Stimulated activated CD4-positive, alpha-beta T cell treated with anti-CD3 and anti-CD28 coated beads, Interleukin-15, amount 100 ng/mL, for 1 hour (primary cell): ENCODE measurements at places on chromosomes 7 and 10.
A peak's percentile ranks its signal among the peaks of the same experiment; 100 is the strongest.

- no peak for DNase-seq
Measured at GRCh38 chr10:16141499-16141898, 281.2 kb upstream of the MINDY3 start.

GRCh38 chr10:133253361-133253955 lies 15.8 kb downstream of the VENTX start:
- no peak for DNase-seq

- DNase-seq = no peak
Measured at GRCh38 chr10:71232089-71232998, 20.0 kb downstream of the UNC5B start.

DNA sequence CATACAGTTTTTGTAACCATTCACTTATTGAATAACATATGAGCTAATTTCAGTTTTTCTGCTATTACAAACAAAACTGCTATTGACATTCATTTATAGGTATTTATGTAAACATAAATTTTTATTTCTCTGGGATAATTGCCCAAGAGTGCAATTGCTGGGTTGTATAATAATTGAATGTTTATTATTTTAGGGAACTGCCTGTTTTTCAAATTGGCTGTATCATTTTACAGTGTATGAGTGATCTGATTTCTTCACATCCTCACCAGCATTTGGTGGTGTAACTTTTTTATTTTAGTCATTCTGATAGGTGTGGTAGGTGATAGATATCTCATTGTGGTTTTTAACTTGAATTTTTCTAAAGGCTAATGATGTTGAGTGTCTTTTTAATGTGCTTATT lies 26.4 kb downstream of the KIF11 start:
- no peak for DNase-seq

- no peak for DNase-seq
Measured at GRCh38 chr7:4861227-4861626, 603 bp downstream of the PAPOLB start.

DNA sequence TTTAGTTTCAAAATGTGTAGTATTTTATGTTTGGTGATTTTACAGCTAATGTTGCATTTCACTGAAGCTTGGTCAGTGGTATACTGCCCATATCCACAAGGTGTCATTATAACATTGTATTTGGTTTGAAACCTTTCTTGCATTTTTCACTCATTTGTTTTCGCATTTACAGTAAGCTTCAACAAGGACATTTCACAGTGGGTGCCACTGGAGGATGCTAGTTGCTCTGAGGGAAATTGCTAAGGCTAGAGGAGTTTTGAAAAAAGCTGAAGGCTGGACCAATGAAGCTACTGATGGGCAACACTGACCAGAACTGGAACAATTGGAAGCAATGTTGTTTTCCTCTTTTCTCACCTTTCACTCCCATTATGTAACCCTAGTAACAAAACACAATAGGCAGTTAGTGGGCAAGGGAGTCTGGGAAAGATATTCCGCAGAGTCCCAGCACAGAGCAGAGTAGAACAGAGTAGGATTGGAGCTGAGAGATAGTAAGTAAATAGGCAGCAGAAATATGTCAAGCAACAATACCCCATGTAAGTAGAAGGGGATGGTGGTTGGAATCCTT lies 23.6 kb upstream of the SRI start:
- no peak for DNase-seq

DNA sequence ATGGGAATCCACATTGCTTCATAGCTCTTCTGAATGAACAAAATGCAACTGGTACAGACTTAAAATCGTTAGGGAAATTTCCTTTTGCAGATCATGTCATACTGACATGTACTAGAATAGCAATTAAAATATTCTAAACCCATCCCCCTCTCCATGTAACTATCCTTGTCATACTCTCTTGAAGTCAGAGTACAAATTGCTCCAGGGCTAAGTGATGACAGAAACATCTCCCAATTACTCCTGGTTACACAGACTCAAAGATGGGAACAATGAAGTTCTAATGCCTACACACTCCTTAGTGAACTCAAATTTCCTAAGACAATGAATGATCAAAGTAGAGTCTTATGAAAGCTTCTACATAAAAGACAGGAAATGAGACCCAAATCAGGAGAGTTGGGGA lies 87.2 kb downstream of the PDE1C start:
- no peak for DNase-seq

DNA sequence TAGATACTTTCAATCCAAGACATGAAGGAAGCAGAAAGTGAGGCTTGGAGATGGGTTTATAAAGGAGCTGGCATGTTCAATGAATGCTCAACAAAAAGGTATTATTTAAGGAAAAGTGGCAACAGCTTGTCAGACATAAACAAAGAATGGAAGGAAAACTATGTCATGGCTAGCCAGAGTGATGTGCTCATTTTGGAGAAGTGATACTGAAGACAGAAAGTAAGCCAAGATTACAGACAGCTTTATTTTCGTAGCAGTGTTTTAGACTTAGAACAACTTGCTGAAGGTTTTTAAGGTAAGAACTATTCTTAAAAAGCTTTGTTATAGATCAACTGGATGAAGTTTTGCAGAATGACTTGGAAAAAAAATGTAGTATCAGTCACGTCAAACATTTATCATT lies 160.5 kb upstream of the FERD3L start:
- DNase-seq = no peak

DNA sequence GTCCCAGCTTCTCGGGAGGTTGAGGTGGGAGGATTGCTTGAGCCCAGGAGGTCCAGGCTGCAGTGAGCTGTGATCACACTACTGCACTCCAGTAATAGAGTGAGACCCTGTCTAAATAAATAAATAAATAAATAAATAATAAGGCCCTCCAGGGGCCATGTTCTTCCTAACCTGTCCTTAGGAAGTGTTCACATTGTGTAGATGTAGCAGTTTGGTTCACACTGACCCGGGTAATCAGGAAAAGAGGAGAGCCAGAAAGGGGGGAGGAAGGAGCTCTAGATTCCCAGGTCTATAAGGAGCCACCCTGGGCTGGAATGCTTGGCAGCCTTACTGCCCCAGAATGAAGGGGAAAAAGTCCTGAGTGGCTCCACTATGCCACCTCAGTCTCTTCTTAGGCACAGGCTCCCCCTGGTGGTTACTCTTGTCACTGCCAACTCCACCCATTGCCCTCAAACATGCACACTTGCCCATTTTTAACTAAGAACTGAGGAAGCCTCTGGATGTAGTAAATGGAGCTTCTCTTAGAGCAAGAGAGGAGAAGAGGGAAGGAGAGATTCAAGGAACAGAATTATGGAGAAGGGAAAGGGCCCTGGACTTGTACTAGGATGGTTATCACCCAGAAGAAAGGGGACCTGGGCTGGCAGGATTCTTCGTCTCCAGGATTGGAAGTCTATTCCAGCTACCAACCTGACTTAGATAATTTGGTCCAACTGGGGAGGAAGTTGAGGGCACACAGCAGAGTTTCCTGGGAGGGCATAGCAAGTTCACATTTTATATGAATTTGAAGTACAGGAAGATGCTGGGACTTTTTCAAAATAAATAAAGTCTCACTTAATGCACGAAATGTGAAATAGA lies 7.8 kb downstream of the HPS6 start:
- peak; percentile 66 for DNase-seq

DNA sequence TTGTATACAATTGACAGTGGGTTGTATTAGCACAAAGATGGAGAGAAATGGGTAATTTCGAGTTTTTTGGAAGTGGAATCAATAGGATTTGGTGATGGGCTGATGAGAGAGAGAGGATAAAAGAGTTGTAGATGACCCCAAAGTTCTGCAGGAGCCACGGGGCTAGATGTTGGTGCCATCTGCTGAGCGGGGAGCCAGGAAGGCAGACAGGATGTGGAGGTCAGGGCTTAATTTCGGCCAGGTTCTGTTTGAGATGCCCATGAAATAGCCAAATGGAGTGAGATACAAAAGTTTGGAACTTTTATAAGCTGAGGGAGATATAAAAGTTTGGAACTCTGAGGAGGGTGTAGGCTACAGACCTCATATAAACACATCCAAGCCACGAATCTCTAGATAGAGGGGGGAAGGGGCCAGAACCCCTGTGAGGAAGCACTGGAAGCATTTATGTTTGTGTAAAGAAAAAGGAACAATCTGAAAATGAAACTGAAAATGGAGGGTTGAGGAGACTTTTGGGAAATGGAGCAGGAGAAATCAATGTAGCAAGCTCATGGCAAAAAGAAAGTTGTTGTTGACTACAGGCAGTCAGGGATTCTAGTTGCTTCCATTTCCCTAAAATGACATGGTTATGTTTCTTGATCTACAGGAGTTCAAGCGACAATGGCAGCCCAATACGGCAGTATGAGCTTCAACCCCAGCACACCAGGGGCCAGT lies 2.2 kb downstream of the GIMAP4 start:
- DNase-seq = no peak

DNA sequence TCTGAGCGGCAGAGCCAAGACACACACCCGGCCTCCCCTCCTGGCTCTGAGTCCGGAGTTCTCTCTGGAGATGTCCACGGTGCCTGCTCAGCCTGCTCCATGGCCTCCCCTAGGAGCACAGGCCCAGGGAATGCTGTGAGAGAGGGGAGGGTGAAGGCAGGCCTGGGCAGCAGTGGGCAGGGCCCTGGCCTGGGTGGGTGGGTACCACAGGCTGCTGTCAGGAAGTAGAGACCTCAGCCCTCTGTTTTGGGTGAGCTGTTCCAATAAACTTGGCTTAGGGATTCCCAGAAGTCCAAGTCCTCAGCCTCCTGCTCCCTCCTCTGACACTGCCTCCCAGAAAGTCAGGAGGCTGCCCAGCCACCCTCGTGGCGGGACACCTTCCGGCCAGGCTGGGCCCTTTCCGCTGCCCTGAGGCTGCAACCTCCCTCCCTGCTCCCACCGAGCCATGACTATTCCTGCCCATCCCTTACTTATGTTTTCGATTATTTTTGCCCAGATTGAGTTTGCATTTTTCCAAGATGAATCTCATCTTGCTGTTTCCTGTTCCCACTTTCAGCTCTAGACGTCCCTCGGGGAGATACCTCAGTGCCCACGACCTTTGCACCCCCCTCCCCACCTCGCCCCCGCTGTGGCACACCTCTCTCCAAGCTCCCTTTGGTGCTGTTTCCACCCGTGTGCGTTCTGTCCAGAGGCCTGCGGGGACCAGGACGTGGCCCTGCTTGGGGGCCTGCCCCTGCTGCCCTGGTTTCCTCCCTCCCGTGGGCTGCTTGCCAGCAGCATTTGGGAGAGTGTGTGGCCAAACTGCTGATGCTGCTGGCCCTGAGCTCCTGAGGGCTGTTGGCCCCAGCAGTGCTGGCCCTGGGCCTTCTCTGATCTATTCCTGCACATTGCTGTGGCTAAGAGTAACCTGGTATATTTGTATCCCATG lies 5.8 kb upstream of the POLM start:
- no peak for DNase-seq

- DNase-seq = no peak
Measured at GRCh38 chr10:48474765-48475365, 130.0 kb downstream of the ARHGAP22 start.

GRCh38 chr7:22445140-22445743 lies 54.7 kb downstream of the STEAP1B start:
- DNase-seq = no peak

DNA sequence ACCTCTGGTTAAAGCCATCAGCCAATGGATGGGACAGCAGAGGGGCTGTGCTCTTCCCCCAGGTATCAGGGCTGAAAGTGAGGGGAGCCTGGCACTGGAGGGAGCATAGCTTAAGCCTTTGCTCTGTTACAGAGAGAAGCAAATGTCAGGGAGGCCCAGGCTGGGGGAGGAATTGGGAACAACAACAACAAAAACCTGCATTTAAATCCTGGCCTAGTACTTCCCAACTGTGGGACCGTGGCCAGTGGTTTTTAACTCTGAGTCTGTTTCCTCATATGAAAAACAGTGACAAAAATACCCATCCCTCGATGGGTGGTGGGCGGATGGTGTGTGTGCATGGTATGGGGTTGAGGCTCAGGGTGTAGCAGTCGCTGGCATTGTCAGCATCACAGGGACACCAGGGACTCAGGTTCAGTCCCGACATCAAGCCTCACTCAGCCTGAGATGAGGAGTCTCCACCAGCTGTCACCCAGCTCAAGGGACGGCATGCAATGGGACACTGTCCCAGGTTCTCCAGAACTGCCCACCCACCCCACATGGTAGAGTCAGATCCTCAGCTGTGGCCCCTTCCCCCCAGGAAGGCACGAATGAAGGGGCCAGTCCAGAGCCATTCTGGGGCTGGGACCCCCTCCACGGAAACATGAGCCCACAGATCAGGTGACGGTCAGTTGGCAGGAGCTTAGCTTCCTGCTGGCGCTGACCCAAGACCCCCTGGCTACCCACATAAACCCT lies 74.5 kb downstream of the AFAP1L2 start:
- no peak for DNase-seq

- no peak for DNase-seq
Measured at GRCh38 chr7:20053334-20054104, 163.7 kb downstream of the MACC1 start.
